ENCODE measurements at places on chromosomes 12 and 14.
A peak's percentile ranks its signal among the peaks of the same experiment; 100 is the strongest.

DNA sequence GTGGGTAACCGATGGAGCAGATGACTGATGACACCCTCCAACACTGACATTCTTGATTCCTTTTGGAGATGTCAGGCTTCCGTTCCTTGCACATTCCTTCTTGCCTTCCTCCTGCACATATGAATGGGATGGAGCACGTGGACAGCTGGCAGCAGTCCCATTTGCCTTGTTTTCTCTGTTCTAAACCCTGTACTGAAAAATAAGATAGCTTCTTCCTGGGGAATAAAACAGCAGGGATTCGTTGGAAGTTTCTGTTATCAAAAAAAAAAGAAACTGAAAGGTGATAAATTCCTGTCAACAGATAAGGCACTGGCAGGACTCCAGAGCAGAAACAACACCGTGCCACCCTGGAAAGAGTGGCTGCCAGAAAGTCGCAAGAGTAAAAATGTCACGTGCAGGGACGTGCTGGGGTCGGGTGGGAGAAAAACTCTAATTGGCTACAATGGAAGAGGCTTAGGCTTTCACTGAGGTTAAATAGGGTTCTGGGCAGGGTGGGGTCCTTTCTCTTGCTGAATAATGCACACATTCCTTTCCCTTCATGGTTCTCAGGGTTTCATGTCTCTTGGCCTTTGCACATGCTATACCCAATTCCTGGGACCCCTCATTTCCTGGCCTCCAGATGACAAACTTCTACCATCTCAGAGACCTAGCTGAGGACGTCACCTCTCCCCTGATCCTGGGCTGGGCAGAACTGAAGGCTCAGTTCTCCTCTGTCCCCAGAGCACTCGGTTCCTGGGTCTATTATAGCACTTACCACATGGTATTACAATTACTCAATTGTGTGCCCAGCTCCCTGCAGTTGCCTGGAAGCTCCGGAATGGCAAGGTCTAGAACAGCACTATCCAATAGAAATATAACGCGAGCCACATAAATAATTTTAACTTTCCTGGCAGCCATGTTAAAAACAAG, 7.0 kb upstream of the NUAK1 start:
- DNase-seq = no peak

DNA sequence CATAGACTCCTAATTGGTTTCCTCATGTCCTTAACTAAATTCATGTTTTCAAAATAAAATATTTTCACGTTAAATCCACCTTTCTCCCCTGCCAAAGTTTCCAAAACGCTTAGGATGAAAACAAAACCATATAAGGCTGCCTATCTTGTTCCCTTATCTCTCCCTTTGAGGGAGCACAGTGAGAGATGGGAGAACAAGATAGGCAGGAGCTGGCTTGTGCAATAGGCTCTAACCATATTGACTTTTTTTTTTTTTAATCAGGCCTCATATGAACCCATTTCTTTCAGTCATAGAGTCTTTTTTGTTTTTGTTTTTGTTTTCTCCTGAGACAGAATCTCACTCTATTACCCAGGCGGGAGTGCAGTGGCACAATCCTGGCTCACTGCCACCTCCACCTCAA, 184.9 kb downstream of the NRXN3 start:
- DNase-seq = no peak

DNA sequence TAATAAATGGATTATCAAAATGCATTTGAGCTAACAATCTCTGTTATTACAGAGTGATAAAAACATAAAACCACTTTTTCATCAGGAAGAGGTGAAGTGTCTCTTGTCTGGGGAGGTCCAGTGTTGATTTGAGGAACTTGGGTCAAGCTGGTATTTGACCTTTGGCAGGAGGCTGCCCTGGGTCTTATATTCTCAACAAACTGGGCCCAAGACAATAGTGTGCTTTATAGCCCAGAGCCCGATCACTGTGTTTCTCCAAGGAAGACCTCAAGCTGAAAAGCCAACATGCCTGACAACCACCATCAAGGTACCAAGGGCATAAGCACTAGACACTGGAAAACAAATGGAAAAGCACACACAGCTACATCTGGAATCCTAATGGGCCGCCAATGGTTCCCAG, 137.0 kb downstream of the SLC25A21 start:
- no peak for DNase-seq

- no peak for DNase-seq
Observed at GRCh38 chr12:13275241-13276085, 78.9 kb downstream of the EMP1 start.

- no peak for DNase-seq
Observed at GRCh38 chr12:68234140-68234539, 8.5 kb upstream of the IL26 start.

- DNase-seq = no peak
Observed at GRCh38 chr14:37340353-37340752, 142.6 kb downstream of the MIPOL1 start.

DNA sequence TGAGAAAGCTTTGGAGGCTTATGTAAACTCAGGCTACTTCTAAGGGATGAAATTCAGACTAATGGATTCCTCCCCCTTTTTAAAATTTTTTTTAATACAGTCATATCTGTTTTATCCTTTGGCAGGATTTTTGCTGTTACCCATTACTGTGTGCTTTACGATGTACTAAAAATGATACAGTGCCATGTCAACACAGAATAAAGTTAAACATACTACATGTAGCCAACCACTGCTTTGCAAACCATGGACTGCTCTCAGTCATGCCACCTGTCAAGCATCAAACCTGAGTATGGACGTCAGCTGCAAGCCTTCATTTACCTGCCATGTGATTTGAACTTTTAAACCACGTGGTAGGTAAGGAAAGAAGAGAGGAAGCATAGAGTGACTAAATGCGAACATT, 325.8 kb downstream of the FUT8 start:
- DNase-seq = no peak

DNA sequence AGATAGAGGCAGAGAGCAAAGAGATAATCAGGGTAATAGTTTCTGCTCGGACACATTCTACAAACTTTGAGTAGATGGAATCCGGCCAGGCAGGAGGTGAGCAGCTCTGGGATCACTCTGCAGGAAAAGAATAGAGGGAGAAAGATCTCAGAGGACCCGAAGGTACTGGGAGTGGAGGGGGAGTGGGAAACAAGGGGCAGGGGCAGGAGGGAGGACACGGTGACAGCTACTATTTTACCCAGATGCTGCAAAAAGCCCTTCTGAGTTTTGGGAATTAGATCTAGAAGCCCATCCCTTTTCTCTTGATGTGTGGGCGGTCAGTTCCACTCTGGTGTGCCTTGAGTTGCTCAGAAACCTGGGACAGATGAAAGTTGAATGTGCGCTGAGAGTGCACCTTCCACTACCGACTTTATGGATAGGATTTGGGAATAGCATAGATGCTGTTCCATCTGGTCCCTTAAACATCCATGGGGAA, 556 bp downstream of the GPRC5A start:
- no peak for DNase-seq

DNA sequence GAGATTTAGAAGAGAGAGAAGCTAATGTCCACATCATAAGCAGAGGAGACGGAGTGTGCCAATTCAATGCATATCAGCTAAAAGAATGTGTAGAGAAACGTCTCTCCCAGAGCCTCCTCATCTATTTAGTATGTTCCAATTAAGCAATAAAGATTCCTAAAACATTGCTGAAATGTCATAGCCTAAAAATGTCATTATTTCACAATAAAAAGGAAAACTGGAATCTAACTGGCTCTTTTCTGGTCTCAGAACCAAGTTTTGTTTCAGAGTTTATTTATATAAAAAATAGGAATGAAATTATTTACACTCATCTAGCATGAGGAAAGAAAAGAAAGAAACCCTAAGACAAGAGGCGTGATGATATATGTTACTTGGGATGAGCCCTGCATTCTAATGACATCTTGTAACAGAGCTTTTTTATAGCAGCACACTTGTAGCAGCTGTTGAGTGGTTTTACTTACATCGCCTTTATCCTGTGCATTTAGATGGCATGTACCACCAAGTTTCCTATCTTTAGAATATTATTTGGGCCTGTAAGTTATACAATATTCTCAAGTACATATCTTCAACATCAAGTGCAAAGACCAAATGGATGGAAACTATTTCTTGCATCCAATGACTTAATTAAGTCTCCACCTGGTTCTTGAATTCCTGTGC, 266.3 kb upstream of the PRKD1 start:
- no peak for DNase-seq

DNA sequence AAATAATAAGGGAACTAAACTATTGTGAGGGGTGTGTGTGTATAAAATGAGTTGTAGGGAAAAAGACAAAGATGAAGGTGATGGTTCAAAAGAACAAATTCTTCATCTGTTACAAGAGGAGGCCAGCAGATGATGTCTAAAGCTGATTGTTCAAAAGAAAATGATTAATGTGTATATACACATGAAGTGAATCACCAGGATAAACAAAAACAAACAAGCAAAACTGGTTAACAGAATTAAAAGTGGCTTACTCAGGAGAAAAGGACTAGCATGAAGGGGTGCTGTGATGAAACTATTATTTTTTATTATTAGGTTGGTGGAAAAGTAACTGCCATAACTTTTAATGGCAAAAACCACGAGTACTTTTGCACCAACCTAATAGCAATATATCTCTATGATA, 348.4 kb downstream of the BCL11B start:
- no peak for DNase-seq

DNA sequence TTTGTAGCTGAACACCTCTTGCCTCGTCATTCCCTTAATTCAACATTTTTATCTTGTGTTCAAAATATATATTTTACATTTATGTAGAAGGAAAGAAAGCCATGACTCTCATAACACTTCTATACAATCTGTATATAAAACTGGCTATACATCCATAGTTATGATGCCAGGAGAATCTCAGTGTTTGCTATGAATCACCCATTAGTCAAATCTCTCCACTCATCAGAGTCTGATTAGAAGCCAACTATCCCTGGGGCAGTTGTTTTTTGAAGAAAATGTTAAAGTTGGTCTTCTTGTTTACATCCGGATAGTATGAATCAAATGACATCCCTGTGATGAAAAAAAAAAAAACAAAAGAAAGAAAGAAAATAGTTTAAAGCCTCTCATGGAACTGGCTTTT, 503.9 kb downstream of the NELL2 start:
- DNase-seq = no peak

DNA sequence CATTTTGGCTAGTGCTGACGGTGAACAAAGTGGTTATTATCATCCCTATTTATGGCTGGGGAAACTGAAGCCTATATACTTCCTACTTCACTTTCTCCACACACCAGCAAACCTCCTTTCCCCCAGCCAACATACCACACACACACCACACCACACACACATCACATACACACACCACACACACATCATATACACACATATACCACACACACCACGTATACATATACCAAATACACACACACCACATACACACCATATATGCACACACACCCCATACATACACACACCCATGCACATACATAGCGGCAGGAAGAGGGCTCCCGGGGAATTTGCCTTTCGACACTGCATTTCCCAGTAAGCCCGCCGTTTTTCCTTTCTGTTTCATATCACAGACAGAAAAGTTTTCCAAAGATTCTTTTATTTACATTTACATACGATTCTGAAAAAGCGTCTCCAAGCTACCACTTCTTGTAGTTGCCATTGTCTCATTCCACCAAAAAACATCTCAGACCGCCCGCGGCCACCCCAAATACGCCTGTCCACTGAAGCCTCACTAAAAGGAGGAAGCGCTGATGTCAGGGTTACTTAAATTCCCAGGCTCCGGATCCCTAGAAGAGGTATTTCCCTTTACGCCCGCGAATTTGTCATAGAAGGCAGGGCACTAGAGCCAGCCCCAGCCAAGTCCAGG, 823 bp upstream of the RAB5B start:
- DNase-seq = no peak

DNA sequence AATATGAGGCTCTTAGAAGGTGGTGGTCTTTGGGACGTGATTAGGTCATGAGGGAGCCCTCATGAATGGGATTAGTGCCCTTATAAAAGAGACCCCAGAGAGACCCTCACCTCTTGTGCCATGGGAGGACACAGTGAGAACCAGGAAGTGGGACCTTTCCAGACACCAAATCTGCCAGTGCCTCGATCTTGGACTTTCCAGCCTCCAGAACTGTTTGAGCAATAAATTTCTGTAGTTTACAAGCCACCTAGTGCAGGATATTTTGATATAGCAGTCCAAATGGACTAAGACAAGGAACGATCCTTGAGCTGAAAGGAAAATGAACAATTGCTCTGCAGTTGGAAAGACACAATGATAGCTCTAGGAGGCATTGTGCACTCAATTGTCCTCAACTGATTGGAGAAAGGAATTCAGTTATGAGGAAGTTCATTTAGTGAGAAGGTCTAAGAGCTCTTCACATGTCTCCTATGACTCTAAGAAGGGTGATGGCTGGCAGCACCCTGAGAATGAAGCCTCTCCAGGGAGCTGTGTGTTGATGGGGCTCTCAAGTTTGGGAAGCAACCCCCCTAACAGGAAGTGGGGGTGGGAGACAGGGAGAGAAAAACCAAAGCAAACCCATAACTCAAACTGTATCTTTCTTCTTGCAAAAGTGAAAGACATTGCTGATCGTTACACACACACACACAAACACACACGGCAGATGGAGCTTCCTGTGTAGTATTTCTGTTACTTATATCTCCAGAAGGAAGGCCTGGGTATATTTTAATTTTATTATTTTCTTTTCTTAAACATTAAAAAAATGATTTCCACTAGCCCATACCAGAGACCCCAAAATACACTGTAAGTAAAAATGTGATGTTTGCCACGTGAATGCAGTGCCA, 21.0 kb downstream of the CHST11 start:
- DNase-seq = no peak

- DNase-seq = no peak
Observed at GRCh38 chr12:105015543-105015942, 29.4 kb downstream of the NOPCHAP1 start.

- DNase-seq = no peak
Observed at GRCh38 chr12:108239378-108239777, 99.7 kb downstream of the CMKLR1 start.

- no peak for DNase-seq
Observed at GRCh38 chr14:72644758-72645489, 249.0 kb downstream of the DPF3 start.

- no peak for DNase-seq
Observed at GRCh38 chr12:81089412-81089811, 11.5 kb downstream of the ACSS3 start.

DNA sequence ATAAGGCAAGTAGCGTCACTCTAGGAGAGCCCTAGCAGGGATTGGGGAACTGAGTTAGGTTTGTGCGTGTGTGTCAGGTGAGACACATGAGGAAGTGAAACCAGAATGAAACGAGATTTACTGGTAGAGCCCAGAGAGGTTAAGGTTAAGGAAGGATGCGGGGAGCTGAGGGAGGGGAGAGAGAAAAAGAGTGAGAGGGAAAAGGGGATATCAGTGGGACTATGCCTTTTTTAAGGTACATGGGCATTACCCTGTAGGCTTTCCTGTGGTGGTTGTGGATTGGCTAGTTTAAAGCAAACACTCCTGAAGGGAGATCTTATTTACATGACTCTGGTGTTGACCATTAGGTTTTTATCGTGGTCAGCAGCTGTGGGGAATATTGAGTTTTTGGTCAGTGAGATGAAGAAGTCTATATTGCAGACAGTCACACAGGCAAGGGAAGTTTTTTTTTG, 13.9 kb downstream of the ZDHHC17 start:
- DNase-seq = peak; percentile 22
